ENCODE measurements at places on chromosomes 11 and 22.

DNA sequence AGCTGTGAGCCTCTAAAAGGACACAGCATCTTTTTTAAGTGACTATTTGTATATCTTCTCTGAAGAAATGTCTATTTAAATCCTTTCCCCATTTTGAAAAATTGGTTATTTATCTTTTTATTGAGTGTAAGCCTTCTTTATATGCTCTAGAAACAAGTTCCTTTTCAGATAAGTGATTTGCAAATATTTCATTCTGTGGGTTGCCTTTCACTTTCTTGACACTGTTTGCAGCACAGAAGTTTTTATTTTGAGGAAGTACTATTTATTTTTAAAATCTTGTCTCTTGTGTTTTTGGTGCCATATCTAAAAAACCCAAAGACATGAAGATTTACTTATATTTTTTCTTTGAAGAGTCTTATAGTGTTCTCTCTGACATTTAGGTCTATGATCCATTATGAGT, 40.1 kb upstream of the LYVE1 start:
- no peak for DNase-seq

GRCh38 chr11:86735451-86736290, 63.3 kb upstream of the ME3 start:
- DNase-seq = no peak

GRCh38 chr22:40628354-40629042, 8.0 kb downstream of the MRTFA start:
- DNase-seq = no peak

GRCh38 chr11:12015486-12015885, 7.1 kb upstream of the DKK3 start:
- no peak for DNase-seq

DNA sequence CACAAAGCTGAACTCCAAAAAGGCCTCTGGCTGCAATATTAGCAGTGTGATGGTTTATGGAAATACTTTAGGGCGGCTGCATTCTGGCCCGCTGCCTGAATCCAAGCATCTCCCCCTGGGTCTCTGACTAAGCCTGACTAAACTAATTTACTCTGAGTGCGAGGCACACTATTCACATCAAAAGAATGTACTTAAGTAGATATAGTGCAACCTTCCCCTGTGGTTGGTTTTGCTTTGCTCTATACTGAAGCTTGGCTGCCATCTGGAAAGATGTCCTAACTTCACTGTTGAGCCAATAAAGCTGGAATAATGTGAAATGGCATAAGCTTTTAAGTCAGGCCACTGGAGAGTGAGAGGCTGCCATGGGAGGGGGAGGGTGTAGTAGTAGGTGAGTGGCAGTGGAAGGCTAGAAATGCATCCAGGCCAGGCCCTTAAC, 321.6 kb downstream of the AASDHPPT start:
- DNase-seq = no peak

DNA sequence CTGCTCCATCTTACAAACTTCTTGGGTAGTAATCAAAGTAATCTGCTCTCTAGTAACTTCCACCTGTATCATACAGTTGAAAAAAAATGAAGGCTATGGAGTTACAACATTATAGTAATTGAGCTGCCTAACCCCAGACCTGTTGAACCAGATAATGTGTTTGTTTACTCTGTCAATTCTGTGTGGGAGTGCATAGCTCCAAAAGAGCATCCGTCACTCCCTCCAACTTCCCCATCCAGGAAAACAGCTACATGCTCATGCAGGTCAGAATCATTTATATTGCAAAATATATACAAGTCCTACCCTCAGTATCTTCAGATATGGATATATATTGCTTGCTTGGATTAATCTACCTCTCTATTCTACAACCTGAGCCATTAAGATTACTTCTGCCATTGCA, 244.0 kb upstream of the ANO5 start:
- DNase-seq = no peak

DNA sequence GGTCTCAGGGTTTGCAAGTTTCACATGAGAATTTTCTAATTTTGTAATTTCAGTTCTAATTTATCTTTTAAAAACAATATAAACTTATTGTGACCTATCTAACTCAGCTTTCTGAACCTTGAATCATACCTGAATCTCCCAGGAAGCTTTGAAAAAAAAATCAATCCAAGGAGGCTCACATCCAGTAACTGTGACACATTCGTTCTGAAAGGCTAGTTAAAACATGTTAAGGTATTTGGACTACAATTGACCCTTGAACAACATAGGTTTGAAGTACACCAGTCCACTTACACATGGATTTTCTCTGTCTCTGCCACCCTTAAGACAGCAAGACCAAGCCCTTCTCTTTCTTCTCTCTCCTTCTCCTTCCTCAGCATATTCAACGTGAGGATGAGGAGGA, 40.0 kb downstream of the DDI1 start:
- no peak for DNase-seq

GRCh38 chr11:125192183-125192582, 27.6 kb downstream of the PKNOX2 start:
- DNase-seq = no peak

- DNase-seq = no peak
These were observed 16.0 kb upstream of the FTH1 start for GRCh38 chr11:61983419-61983818.

DNA sequence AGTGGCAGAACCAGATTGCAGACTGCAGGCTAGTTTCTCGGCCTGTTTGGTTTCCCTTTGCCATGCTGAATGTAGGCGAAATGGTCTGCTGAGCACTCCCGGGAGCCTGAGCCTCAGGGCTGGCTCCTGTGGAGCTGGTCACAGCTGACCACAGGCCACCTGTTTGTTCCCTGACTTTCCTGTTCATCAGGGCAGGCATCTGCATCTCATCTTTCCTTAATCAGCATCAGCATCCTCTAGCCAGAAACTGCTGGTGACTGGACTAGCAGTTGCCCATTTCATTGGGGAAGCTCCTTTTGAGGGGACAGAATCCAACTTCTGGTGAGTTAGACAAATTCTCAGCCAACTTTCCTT, 20.2 kb upstream of the C11orf96 start:
- no peak for DNase-seq

DNA sequence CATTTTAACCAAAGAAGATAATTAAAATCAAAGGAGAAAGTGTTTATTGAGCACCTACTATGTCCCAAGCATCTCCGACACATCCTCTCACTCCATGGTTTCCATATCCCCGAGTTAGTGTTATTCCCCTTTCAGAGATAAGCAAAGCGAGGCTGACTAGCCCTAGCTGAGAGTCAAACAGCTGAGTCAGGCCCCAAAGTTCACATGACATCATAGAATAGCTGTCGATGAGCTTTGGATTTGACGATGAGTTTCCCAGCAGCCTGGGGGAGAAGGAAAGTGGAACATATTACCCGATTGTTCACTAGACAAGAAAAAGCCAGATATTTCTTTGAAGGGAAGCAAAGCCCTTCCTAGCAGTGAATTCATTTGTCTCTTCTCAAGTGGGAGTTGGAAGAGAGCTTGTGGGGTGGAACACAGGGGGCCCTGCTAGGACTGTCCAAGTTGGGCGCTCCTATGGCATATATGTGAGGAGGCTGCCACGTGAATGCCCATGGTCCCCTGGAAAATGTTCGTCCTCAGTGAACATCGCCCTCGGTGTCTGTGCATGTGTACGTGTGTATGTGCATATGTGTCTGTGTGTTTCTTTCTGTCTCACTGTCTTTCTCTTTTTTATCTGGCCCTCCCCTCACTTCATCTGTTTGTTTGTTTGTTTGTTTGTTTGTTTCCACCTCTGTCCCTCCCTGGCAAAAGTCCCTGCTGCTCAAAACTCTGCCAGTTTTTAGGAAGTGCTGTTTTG, 493 bp upstream of the CYTH4 start:
- DNase-seq = no peak

Data from stimulated activated CD4-positive, alpha-beta T cell treated with anti-CD3 and anti-CD28 coated beads, TNF-alpha, amount 100 ng/mL, for 24 hours (primary cell).